EL (cell line): ENCODE measurements at places on chromosomes 11 and 22.

- DNase-seq = no peak
These were observed 1263.6 kb upstream of the RAG2 start for GRCh38 chr11:37861671-37862070.

DNA sequence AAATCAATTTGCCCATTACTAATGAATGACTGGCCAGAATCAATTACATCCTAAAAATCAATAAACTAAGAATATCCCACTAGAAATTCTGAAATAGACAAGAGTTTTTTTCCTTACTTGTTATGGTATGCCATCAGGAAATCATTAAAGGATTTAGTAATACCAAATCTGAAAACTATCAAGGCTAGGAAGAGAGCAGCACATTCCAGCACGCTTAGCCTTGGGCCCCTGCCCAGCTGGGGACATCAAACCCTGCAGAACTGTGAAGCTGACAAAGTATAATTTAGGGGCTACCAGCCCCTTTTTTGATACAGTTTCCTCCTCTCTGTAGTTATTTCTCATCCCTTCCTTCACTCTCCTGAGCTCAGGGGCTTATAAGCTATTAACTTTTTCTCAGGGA, 247.8 kb upstream of the ZC3H12C start:
- DNase-seq = peak; percentile 35

GRCh38 chr11:846496-847098, 3.9 kb downstream of the TSPAN4 start:
- peak; percentile 62 for DNase-seq

GRCh38 chr11:116467823-116468222, 305.0 kb downstream of the BUD13 start:
- DNase-seq = no peak

DNA sequence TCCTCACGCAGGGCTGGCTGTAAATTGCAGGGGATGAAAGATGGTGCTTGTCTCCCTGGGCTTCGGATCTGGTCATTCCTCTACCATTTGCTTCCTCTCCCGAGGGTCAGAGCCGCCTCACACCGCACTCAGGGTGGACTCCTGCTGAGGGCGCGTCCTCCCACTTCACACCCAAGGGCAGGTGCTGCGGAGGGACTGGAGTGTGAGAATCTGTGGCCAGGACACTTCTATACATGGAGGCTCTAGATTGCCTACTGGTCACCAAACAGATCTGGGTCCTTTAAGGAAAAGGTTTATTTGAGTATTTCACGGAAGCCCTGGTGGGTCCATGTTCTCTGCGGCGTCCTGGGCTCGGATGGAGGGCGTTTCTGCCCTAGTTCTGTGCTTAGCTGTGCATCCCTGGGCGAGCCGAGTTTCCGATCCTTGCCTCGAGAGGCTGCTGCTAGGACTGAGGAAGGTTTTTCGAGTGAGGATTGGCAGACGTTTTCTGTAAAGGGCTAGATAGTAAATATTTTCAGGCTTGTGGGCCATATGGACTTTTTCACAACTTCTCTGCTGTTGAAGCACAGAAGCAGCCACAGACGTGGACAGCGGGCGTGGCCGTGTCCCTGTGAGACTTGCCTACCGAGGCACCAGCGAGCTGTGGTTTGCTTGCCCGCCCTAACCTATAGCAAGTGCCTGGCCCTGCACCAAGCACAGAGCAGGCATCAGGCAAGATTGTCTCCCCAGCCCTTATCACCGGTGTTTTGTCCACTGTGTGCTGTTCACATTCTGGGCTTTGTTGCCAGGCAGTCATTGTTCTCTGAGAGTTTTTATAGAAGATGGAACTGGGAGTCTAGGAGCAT, 279.0 kb downstream of the TBC1D22A start:
- DNase-seq = no peak

DNA sequence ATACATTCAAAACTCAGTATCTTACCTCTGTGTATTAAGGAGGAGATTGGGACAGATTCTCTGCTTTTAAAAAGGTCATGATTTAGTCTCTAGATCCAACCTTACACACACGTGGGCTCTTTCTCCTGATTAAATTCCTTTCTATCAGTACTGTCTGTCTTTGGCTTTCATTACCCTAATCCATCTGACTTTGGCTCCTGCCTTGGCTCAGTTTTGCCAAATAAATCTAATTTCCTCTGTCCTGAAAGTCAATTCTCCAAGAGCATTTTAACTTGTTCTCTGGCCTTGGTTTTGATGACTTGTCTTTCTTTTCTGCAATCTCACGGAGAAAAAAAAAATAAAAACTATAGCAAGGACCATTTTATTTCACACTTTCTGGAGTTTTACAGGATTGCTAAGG, 176.6 kb upstream of the PDGFD start:
- no peak for DNase-seq

GRCh38 chr11:70183483-70184176, 19.5 kb upstream of the FADD start:
- DNase-seq = no peak

- DNase-seq = no peak
These were observed 4.1 kb downstream of the KCNQ1 start for GRCh38 chr11:2448661-2449547.
